ENCODE measurements at places on chromosomes 16 and 17. TPM values are rescaled to one million over a fixed set of nuclear protein-coding genes. Genes with fewer than 3 reads are reported as not detected.
A peak's percentile ranks its signal among the peaks of the same experiment; 100 is the strongest.

MEFV gene
- total RNA-seq = 0.57 TPM

GRCh38 chr16:3087243-3088235 lies 11.6 kb downstream of the ZSCAN10 start:
- peak; percentile 66 for DNase-seq

CLEC19A gene
- not detected for total RNA-seq

GRCh38 chr16:58031016-58031800 lies 5.7 kb downstream of the MMP15 start:
- DNase-seq = no peak

LRRC37B gene
- 3.8 TPM for total RNA-seq

DHRS7B gene
- 25.7 TPM for total RNA-seq

GRCh38 chr17:21113049-21113690 lies 13.6 kb upstream of the DHRS7B start:
- DNase-seq = no peak

DNA sequence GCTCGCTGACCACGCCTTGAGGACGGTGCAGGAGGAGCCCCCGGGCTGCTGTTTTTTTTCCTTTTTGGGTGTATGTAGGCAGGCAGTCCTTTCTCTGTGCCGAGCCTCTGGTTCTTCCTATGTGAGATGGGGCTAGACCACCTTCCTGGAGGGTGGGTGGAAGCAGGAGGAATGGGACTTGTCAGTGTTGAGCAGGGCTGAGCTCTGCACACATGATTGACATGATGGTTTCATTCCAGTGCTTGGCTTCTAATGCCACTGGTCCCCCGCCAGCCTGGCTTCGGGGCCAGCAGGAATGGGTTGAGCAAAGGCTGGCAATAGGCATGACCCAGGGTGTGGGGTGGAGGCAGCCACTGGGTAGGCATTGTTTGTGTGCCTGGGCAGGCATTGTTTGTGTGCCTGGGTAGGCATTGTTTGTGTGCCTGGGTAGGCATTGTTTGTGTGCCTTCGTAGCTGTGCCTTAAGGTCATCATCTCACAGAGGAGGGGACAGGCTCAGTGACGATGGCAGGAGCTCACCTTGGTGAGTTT lies 14.2 kb upstream of the ADCY7 start:
- no peak for DNase-seq

DNA sequence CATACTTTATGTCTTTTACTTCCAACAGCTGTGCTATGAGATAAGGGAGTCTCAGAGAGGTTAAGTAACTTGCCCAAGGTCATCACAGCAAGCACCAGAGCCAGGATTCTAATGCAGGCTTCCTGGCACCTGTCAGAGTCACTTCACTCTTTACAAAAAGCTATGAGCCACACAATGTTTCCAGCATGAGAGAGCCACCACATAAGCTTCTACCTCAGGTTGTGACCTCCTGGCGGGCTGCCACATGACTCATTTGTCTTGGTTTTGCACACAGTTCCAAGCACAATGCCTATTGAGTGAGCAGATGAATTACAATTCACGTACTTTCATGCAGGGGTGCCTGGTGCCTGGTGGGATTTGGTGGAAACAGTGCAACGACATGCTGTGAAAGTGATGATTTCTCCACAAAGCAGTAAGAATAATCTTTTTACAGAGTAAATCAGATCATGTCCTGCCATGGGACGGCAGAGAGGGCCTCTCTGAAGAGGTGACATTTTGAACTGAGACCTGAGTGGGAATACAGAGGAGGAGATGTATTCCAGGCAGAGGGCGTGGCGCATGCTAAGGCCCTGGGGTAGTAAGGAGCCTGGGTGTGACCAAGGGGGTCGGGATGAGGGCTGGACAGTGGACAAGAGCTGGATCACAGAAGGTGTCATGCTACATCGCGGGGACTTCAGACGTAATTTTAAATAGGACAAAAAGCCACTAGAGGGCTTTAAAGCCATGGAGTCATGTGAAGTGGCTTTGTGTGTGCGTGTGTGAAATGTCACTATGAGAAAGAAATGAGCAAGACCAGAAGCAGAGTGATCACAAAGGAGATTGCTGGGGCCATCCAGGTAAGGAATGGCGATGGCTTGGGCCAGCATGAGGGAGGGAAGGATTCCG lies 53.4 kb downstream of the CACNG3 start:
- no peak for DNase-seq

GRCh38 chr16:1911467-1912214 lies 6.6 kb downstream of the HS3ST6 start:
- DNase-seq = no peak

HBA1 gene
- total RNA-seq = 260 TPM

CASKIN1 gene
- 1.2 TPM for total RNA-seq

DNA sequence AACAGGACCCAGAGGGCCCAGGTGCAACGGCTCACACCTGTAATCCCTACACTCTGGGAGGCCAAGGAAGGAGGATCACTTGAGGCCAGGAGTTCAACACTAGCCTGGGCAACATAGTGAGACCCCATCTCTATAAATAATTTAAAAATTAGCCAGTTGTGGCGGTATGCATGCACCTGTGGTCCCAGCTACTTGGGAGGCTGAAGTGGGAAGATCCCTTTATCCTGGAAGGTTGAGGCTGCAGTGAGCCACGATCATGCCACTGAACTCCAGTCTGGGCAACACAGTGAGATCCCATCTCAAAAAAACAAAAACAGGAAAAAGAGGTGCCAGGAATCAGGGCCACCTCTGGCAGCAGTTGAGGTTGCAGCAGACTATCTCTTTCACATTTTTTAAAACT lies 85.7 kb upstream of the NUDT7 start:
- no peak for DNase-seq

GRCh38 chr17:78428836-78429617 lies 50.6 kb downstream of the PGS1 start:
- no peak for DNase-seq

- DNase-seq = no peak
Measured at GRCh38 chr16:88274847-88275246, 107.9 kb upstream of the ZNF469 start.

DNA sequence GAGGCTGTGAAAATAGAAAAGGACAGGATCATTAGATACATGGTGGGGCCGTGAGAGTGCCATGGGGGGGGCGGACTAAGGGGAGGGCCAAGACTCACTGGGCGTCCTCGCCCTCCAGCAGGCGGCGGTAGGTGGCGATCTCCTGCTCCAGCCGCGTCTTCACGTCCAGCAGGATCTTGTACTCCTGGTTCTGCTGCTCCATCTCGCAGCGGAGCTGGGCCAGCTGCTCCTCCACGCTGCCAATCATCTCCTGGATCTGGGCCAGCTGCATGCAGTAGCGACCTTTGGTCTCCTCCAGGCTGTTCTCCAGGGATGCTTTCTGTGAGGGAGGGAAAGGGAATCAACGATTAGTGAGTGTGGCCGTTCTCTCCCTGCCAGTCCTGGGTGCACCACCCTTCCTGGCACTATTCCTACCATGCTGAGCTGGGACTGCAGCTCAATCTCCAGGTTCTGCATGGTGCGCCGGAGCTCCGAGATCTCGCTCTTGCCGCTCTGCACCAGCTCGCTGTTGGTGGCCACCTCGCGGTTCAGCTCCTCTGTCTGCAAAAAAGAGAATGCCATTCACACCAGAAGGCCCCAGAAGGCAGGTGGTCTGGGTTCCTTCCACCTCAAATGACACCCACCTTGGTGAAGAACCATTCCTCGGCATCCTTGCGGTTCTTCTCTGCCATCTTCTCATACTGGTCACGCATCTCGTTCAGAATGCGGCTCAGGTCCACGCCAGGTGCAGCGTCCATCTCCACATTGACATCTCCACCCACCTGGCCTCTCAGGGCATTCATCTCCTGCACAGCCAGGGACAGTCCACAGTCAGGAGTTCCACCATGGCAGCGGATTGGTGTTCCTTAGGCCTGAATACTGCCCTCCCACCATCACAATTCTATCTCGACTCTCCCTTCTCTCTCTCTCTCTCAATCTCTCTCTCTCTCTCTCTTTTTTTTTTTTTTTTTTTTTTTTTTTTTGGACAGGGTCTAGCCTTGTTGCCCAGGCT lies 3.3 kb downstream of the KRT14 start:
- no peak for DNase-seq

- no peak for DNase-seq
Measured at GRCh38 chr17:50034498-50035364, 21.2 kb upstream of the ITGA3 start.

DNA sequence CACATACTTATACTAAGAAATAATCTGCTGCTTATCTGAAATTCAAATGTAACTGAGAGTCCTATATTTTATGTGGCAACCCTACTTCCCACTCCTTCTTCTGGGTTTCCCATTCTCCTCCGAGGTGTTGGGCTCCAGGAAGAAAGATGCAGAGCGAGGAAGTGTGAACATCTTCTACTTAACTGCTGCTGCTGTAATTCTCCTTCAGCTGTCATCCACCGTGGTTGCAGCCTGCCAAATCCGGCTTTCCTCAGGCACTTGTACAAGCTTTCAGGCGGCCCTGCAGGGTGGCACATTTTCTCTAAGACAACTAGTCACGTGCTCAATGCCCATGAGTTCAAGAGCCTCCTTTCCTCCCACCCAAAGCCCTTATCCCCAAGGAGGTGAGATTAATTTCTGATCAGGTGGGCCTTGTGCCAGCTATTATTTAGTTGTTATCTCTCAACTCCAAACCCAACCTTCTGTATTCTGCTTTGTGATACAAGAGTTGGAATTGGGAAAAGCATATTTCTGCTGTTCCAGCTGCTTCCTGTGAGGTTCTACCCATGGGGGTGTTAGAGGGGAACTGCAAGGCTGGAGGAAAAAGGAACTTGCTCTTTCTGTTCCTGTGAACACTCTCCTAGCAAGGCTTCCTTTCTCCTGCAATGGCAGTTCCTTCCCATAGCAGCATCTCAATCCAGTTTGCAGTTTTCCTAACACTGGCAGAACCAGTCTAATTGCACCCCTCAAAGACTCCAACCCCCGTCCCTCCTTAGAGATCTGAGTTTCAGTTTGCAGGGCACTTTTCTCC lies 67.6 kb upstream of the RBBP6 start:
- no peak for DNase-seq

IGFALS gene
- not detected for total RNA-seq

- no peak for DNase-seq
Measured at GRCh38 chr16:15843635-15844279, 13.1 kb downstream of the MYH11 start.

KRTAP9-8 gene
- total RNA-seq = not detected

DNA sequence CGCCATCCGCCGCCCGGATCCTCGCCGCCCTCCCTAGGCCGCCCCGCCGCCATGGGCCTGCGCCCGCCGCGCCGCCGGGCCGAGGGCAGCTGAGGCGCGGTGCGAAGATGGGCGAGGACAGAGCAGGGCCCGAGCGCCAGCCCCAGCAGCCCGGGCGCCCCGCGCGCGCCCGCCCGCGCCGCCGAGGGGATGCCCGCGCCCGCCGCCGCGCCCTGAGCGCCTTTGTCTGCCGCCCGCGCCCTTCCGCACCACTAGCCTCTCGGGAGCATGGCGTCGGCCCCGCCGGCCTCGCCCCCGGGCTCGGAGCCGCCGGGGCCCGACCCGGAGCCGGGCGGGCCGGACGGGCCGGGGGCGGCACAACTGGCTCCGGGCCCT lies 278 bp downstream of the RAB11FIP3 start:
- no peak for DNase-seq

DNA sequence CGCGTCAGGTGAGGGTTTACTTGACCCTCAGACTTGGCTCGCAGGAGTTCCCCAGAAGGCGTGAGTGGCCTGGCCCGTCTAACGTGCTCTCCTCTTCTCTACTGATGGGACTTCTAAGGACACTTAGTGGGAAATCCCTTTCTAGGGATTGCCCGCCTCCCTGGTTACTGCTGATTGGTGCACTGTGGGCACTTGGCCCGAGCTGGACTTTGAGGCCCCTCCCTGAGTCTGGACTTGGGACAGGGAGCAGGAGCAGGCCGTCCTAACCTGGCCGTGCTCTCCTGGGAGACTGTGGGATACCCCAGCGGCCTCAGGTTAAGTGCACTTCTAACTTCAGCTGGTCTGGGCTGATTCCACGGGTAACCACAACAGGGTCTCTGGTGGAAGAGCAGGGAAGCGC lies 14.7 kb downstream of the IFT140 start:
- DNase-seq = no peak

OTOP2 gene
- not detected for total RNA-seq

CBX8 gene
- total RNA-seq = 5.5 TPM

GRCh38 chr16:12793120-12793864 lies 10.4 kb downstream of the CPPED1 start:
- no peak for DNase-seq

DNA sequence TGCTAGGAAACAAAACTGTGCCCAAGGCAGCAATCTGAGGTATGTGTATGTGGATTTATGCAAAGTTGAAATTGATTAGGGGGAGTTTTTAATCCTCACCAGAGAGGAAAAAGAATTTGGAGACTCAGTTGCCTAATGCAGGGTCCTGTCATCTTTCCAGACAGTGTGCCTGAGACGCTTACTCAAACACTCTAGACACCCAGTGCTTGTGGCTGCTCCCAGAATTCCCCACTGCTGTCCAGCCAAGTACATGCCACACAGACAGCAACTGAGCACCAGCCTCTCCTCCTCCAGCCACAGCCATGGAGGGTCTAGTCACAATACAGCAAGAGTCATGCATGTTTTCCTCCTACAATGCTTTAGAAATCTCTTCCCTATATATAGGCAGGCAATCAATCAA lies 118.1 kb downstream of the HIC1 start:
- peak; percentile 48 for DNase-seq

- DNase-seq = no peak
Measured at GRCh38 chr17:78935419-78936323, 10.5 kb upstream of the TIMP2 start.

GRCh38 chr16:911604-912321 lies 59.0 kb downstream of the LMF1 start:
- DNase-seq = no peak

TMEM235 gene
- total RNA-seq = not detected

- peak; percentile 43 for DNase-seq
Measured at GRCh38 chr17:77770331-77771105, 188.0 kb upstream of the TNRC6C start.

DNA sequence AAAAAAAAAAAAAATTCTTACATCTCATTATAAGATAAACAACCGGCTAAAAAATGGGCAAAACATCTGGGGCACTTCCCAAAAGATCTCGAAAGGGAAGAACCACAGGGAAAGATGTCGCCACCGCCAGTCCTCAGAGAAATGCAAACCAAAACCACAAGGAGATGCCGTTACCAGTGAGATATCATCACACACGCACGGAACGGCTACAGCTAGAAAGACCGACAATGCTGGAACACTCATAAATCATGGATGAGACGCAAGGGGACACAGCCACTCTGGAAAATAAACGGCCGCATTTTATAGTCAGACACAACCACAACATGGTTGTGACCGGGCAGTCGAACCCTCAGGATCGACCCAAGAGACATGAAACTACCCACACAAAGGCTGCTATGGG lies 24.5 kb downstream of the WDR45B start:
- no peak for DNase-seq

Measured in heart right ventricle (tissue), 16 donors.